ENCODE measurements at places on chromosomes 2 and 18.

GRCh38 chr2:197309691-197310231, 819 bp downstream of the ANKRD44 start:
- DNase-seq: peak; percentile 44

- DNase-seq: no peak
Measured at GRCh38 chr2:206867006-206867405, 72.3 kb upstream of the CPO start.

GRCh38 chr2:127546797-127547196, 11.3 kb downstream of the MYO7B start:
- no peak for DNase-seq

DNA sequence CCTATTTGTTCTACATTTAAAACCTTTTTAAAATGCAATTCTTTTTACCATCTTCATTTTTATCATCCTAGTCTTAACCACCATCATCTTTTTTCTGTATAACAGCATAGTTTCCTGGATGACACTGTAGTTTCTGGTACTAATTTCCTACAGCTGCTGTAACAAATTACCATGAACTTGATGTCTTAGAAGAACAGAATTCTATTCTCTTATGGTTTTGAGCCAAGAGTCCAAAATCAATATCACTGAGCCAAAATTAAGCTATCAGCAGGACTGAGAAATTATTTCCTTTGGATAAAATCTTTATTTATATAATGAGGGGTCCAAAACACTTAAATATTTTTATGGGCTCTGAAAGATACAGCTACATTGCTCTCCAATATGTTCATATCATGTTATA, 539.3 kb downstream of the METTL4 start:
- no peak for DNase-seq

- no peak for DNase-seq
Measured at GRCh38 chr2:60104514-60105505, 448.6 kb downstream of the BCL11A start.

DNA sequence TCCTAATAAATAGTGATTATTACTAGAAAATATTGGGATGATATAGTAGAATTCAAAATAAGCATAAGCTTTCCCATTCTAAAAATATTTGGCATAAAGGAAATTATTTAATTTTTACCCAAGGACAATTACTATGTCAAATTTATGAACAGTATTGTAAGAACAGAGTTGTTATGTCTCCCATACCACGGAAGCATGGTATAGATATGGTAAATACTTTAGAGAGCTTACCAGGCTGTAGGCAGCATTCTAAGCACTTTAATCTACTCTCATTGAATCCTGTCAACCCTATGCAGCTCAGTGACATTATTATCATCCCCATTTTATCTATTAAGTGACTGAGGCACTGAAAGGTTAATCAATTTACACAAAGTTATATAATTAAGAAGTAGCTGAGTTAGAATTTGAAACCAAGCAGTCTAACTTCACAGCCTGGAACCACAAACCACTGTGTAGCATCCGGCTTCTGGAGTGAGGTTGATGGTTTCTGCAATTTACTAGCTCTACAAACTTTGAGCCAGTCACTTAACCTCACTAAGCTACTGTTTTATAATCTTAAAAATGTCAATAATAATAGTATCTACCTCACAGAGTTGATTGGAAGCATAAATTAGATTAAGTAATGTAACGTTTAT, 323.7 kb downstream of the ARHGAP15 start:
- DNase-seq: peak; percentile 3

DNA sequence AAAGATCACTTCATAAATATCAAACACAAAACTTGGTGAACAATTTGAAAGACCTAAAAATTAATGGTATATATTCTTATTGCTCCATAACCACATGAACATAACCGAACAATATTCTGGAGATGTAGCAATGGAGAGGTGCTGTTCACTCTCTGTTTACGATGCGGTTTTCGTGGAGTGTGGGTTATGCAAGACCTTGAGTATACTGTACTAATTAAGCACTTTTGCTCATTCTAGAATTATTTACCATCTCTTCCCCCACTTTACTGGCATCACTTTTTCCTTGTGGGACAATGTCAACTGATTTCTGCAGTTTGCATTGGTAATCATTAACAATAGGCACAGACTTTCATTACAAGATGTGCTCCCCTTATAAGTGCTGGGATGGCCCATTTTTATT, 97.6 kb downstream of the RAPH1 start:
- no peak for DNase-seq

GRCh38 chr2:209331291-209331844, 92.5 kb upstream of the MAP2 start:
- DNase-seq: no peak

- no peak for DNase-seq
Measured at GRCh38 chr2:213279971-213280370, 4.3 kb upstream of the SPAG16 start.

DNA sequence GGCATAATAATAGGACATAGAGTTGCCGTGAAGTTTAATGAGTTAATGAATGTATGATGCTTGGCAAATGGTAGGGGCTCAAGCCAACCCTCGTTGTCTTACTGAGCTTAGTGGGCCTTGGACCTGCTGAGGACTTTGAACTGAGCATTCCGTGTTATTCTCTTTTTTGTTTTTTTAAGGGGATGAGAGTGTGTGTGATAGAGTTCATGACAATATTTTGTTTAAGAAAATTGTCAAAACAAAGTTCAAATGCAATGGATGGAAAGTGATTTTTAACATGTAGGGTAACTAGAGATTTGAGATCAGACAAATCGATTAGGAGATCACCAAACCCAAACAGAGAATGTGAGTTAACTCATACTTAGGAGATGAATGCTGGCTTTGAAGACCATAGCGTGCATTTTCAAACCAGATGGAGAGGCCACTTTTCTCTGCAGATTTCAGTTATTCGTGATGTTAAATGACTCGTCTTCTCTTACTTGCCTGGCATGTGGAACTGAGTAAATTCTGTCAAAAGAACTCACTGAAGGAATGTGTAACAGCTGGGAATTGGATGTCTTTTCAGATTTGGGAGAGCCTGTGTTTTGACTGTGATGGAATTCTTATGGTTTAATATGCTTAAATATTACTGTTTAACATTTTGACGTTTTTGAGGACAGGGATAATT, 88.7 kb downstream of the NEDD4L start:
- no peak for DNase-seq

- DNase-seq: no peak
Measured at GRCh38 chr2:96092951-96093350, 23.4 kb downstream of the ADRA2B start.

- DNase-seq: no peak
Measured at GRCh38 chr2:69789175-69789721, 40.2 kb upstream of the GMCL1 start.

- DNase-seq: no peak
Measured at GRCh38 chr2:85187069-85187468, 53.9 kb downstream of the TCF7L1 start.

- no peak for DNase-seq
Measured at GRCh38 chr2:105750735-105751134, 6.0 kb downstream of the NCK2 start.

DNA sequence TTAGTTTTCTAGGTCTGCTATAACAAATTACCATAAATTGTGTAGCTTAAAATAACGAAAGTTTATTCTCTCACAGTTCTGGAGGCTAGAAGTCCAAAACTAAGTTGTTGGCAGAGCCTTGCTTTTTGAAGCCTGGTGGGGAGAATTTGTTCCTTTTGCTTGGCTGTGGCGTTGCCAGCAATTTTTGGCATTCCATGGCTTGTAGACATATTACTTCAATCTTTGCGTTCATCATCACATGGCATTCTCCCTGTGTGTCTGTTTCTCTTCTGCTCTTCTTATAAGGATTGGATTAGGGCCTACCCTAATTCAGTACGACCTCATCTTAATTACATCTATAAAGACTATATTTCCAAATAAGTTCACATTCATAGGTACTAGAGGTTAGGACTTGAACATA, 217.7 kb downstream of the MBD5 start:
- no peak for DNase-seq

DNA sequence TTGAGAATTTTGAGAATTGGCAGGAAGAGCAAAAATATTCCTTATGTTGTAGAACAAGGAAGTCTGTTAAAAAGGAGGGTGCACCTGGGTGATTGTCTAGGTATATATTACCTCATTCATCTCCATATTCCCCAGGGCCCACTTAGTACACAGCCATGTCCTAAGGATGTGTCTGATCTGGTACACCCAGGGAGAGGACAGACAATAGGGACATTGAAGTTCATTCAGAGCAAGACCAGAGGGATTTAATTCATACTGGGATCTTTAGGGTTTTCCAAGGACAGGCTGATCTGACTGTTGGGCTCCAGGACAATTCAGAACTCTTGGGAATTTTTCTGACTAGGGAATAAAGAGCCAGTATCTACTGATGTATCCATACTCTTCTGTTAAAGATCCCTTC, 112.1 kb downstream of the PHLPP1 start:
- DNase-seq: no peak

GRCh38 chr2:27977731-27978312, 87.3 kb downstream of the BABAM2 start:
- no peak for DNase-seq

DNA sequence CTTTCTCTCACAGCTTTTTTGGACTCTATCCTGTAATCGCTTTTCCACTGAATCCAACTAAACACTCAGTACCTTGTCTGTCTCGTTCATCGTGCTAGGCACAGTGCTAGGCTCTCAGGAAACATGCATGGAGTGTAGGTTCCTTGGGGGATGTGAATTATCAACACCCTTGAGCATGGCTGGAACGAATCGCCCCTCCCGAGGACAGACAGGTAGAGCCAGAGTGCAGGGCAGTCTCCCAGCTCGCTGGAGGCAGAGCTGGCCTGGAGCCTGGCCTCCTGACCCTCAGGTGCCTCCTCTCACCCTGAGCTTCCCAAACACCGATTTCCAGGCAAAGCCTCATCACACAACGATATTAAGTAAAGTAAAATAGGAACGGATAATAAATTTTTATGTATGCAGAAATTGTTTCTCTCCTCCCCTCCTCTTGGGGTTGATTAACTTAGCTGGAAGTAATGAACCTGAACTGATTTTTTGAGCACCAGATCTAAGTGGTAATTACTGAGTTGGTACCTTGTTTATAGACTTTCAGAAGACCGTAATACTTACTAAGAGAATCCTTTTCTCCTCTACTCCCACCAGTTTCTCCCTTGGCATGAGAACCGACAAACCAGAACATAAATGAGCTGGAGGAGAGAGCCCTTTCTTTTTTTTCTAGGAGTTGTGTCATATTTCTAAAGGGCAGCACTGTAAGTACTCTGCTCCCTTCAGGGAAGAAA, 90.5 kb downstream of the MSH2 start:
- no peak for DNase-seq

DNA sequence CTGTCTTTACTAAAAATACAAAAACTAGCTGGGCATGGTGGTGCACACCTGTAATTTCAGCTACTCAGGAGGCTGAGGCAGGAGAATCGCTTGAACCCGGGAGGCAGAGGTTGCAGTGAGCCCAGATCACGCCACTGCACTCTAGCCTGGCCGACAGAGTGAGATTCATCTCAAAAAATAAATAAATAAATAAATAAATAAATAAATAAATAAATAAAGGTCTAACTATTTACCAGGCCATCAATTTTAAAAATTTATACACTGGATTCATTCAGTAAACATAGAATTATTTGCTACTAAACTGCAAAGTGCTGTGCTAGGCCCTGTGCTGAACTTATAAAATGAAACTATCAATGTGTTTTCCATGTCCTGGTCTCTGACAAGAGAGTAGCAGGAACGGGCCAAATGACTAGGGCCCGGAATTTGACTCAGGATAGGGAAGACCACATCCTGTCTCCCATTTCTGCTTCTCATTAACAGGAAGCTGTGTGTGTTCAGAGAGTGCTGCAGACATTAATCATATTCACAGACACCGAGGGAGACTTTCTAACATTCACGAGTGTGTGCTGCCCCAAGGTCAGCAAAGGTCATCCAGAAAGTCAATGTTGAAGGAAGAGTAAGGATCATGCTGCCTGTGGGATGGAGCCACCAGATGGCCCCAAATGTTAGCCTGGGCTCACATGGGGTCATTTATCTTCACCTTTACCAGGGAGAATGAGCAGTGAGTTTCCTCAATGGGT, 95.8 kb downstream of the SPP2 start:
- DNase-seq: no peak

GRCh38 chr18:74171910-74172606, 23.7 kb downstream of the TIMM21 start:
- no peak for DNase-seq

GRCh38 chr2:240129311-240129710, 6.8 kb downstream of the COPS9 start:
- DNase-seq: no peak

GRCh38 chr2:99072551-99072950, 69.0 kb upstream of the C2orf15 start:
- DNase-seq: no peak

DNA sequence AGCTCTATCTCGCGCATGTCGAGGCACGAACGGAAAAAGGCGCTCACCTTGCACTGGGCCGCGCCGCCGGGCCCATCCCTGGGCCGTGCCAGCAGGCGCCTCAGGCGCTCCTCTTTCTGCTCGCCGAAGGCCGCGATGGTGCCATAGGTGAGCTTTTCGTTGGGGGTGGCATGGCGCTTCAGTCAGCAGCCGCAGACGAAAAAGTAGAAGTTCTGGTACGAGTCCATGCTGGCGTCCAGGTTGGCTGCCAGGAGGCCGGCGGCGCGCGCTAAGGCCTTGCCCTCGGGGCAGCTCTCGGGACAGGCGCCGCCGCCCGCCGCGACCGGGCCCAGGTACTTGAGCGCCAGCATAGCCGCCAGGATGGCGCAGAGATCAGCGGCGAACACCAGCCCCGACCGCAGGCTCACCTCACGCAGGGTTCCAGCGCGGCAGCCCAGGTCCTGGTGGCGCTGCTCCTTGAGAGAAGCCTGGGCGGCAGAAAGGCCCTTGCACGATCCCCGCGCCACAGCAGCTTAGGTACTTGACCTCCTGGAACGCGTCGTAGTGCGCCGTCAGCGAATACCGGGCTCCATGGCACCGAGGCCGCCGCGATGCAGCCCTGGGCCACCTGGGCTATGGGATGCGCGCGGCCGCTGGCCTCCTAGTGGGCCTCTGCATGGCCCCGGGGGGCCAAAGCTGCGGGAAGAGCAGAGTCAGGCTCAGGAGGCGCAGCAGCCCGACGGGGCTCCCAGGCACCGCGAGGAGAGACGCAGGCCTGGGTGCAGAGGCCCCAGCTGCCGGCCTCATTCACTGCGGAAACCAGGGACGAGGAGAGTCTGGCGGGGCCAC, 12.8 kb downstream of the ALPG start:
- DNase-seq: no peak

- no peak for DNase-seq
Measured at GRCh38 chr18:74139411-74139810, 8.2 kb downstream of the FBXO15 start.

GRCh38 chr18:62672600-62672999, 42.7 kb upstream of the PHLPP1 start:
- no peak for DNase-seq

- no peak for DNase-seq
Measured at GRCh38 chr18:75124551-75124950, 84.4 kb downstream of the PTGR3 start.
